Activated CD8-positive, alpha-beta T cell treated with anti-CD3 and anti-CD28 coated beads, Interleukin-2, amount 10 ng/mL, durations not matched to agents 7 days and 5 days (primary cell): ENCODE measurements at places on chromosomes 5 and 9. TPM values are rescaled to one million over a fixed set of nuclear protein-coding genes. Genes with fewer than 3 reads are reported as not detected.

DNA sequence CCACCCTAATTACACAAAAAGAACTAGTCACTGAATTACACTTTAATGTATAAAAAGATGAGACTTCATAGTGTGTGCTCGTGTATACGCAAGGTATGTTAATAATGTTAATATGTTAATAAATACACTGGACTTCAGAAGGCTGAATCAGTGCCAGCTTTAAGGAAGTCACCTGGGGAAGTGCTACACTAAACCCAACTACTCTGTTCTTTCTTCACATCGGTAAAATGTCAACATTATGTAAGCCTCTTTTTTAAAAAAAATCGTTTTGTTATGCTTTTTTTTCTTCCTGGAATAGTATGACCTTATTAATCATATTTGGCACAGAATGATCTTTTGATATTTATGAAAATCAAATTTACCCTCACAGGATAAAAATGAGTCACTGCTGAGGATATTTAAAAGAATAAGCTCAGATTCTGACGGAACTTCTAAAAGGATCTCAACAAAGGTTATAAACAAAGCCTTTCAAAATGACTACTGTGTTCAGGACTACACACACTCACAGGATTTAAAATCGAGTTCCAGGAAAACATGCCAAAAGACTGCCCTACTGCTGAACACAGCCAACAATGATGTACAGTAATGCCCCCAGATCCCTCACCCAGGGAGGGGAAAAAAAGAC, 75.9 kb downstream of the AUH start:
- H3K4me1 ChIP-seq: no peaks in the 10 kb centered on the region
- no peaks in the 10 kb centered on the region for H3K27me3 ChIP-seq
- H3K4me3 ChIP-seq: no peak overlapping the region
- H3K36me3 ChIP-seq: peaks cover 23% of the 10 kb centered on the region
- H3K27ac ChIP-seq: no peak overlapping the region

- H3K36me3 ChIP-seq: no peaks in the 10 kb centered on the region
- peaks cover 10% of the 10 kb centered on the region for H3K27me3 ChIP-seq
- no peak overlapping the region for H3K27ac ChIP-seq
- no peak for DNase-seq
- no peaks in the 10 kb centered on the region for H3K4me1 ChIP-seq
Observed at GRCh38 chr5:75616371-75616881, 5.2 kb downstream of the ANKDD1B start.

DNA sequence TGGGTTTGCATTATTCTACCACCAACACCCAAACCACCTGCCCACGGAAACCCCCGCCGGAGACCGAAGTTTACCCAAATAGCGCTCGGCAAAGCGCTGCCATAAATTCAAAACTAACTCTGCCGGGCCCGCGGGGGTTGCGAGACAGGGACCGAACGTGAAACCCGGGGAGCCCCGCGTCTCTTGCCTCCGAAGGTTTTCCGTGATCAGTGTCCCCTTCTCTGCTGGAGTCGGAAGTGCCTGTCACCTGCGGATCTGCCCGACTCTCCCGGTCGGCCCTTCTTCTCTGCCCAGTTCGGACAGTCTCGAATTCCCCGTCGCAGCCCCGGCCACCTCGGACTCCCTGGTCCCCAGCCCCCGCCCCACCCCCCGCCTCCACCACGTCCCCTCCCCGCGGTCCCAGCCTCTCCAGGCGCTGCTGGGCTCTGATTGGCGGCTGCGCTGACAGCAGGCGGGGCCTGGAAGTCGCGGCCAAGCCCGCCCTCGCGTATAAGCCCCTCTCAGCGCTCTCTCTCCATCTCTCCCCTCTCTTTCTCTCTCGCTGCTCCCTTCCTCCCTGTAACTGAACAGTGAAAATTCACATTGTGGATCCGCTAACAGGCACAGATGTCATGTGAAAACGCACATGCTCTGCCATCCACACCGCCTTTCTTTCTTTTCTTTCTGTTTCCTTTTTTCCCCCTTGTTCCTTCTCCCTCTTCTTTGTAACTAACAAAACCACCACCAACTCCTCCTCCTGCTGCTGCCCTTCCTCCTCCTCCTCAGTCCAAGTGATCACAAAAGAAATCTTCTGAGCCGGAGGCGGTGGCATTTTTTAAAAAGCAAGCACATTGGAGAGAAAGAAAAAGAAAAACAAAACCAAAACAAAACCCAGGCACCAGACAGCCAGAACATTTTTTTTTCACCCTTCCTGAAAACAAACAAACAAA, at the start of gene RORB:
RORB (plus strand) TSS at position 517 of the 929 bp plus-strand sequence. CDS start 642 bp downstream, outside the sequence.
- H3K27me3 ChIP-seq: peaks cover 64% of the 10 kb centered on the region
- H3K4me3 ChIP-seq: peak within 1 kb of the TSS; percentile 92
- peak; percentile 61 for DNase-seq
- peak within 1 kb of the TSS; percentile 58 for H3K27ac ChIP-seq
- H3K4me1 ChIP-seq: peaks cover 35% of the 10 kb centered on the region

- H3K4me1 ChIP-seq: no peaks in the 10 kb centered on the region
- no peaks in the 10 kb centered on the region for H3K27me3 ChIP-seq
- H3K36me3 ChIP-seq: no peaks in the 10 kb centered on the region
- no peak for DNase-seq
Observed at GRCh38 chr5:164358531-164359259, 853.3 kb downstream of the MAT2B start.

DNA sequence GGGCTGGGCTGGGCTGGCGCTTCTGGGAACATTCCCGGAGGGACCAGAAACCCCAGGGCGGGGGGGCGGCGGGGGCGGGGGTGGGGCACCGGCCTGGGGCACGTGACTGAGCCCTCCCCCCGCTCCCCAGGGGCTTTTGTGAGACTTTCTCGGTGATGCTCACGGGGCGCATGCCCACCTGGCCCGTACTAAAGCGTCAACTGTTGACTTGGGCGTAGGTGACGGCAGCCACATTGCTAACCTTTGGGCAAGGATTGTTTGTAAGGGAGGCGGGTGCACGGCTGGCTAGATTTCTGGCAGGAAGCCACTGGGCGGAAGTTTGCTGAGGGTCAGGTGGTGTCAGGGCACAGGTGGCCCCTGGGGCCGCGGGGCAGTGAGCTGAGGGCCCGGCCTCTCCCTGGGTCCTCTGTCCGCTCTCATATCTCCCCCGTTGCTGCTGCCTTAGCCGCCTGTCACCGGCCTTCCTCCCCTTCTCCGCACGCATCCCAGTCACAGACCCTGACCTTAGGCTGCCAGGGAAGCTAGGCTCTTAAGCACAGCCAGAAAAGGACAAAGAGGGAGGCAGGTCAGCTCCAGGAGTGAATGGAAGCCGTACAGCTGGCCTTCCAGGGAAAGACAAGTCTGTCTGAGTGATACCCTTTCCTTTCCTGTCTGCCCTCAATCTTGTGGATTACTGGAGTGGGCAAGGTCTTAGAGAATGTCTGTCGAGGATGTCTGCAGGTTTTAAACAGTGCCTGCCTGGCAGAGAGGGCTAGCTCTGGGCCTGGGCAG, 812 bp downstream of the CACFD1 start:
- peak; percentile 42 for DNase-seq
- no peaks in the 10 kb centered on the region for H3K36me3 ChIP-seq
- peaks cover 14% of the 10 kb centered on the region for H3K4me1 ChIP-seq
- H3K27ac ChIP-seq: peak overlapping the region; percentile 67
- H3K4me3 ChIP-seq: peak overlapping the region; percentile 61

DNA sequence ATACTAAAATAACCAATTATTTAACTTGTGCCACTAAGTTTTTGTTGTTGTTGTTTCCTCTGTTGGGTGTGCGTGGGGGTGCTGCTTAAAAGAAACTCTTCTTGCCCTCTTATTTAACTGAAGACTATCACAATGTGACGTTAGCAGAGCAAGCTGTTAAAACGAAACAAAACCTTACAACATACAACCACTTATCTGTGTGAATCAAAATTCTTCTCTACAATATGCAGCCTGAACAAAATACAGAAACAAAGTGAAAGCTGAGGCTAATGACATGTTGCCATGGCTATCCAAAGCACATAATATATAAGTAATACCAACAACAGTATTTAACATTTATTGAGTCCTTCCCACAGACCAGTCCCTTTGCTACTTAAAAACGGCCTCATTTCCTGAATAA, 291.0 kb downstream of the FBXL17 start:
- H3K4me1 ChIP-seq: no peaks in the 10 kb centered on the region
- no peak overlapping the region for H3K4me3 ChIP-seq
- H3K36me3 ChIP-seq: no peaks in the 10 kb centered on the region
- no peaks in the 10 kb centered on the region for H3K27me3 ChIP-seq
- no peak overlapping the region for H3K27ac ChIP-seq

GRCh38 chr9:72649127-72649442, 127.7 kb downstream of the TMC1 start:
- DNase-seq: no peak
- no peaks in the 10 kb centered on the region for H3K4me1 ChIP-seq
- no peaks in the 10 kb centered on the region for H3K36me3 ChIP-seq
- no peak overlapping the region for H3K27ac ChIP-seq
- H3K4me3 ChIP-seq: no peak overlapping the region
- H3K27me3 ChIP-seq: peaks cover 8% of the 10 kb centered on the region

DNA sequence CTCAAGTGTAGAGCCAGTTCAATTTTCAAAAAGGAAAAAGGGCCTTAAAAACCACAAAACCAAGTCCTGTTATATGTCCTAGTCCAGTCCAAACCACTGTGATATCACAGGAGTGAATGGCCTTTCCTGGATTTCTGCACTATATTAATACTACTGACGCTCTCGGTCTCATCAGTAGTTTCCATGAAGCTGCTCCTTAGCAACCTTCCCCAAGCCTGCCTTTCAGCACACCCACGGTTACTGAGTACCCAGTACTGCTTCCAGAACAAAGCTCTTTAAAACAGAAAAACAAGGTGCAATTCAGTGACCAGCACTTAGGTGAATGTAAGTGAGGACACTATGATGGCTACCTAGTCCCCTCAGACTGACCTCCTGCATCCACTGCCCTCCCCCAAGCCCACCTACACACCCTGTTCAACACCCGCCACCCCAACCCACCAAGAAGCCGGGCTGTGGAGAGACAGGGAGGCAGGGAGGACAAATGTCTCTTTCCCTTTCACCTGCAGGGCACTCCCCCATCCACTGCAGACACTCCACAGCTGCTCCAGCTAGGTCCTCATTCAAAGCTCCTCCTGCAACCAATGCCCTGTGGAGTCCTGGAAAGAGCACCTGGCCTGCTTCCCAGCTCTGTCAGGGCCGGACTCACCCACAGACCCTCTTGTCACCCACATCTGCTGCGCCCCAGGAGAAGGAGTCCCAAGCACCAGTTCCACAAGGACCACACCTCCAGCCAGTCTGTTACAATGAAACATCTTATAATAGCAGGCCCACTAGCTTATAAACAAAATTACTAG, 25.9 kb downstream of the PSMB7 start:
- H3K4me1 ChIP-seq: peaks cover 16% of the 10 kb centered on the region
- DNase-seq: no peak
- no peak overlapping the region for H3K4me3 ChIP-seq
- no peaks in the 10 kb centered on the region for H3K27me3 ChIP-seq
- H3K27ac ChIP-seq: peak overlapping the region; percentile 28

PDE6A gene
- total RNA-seq: not detected

SECISBP2 gene
- 35.8 TPM for total RNA-seq

TAS2R1 gene
- total RNA-seq: not detected

MRPL22 gene
- total RNA-seq: 62.3 TPM

LCN2 gene
- total RNA-seq: not detected

NR6A1 gene
- total RNA-seq: 0.26 TPM

ADGRD2 gene
- not detected for total RNA-seq

ACOT12 gene
- not detected for total RNA-seq

FOXD4L5 gene
- total RNA-seq: 0.23 TPM
